Cardiac septum (tissue), 1 donor: ENCODE measurements at places on chromosomes 13 and 19.

GRCh38 chr13:30378191-30378590 is 44.1 kb upstream of the UBE2L5 start:
- no peak for DNase-seq

- DNase-seq: no peak
Observed at GRCh38 chr19:3357992-3358688, 8.2 kb upstream of the NFIC start.

GRCh38 chr19:4338441-4339355 is at the start of gene STAP2:
TSS of gene STAP2 (minus strand) at chr19:4338827. CDS start at chr19:4338753, 74 bp downstream.
- no peak for DNase-seq

GRCh38 chr13:69461397-69461796 is 646.2 kb upstream of the ATXN8OS start:
- no peak for DNase-seq

- no peak for DNase-seq
Observed at GRCh38 chr13:102580552-102581169, 16.1 kb upstream of the TPP2 start.

DNA sequence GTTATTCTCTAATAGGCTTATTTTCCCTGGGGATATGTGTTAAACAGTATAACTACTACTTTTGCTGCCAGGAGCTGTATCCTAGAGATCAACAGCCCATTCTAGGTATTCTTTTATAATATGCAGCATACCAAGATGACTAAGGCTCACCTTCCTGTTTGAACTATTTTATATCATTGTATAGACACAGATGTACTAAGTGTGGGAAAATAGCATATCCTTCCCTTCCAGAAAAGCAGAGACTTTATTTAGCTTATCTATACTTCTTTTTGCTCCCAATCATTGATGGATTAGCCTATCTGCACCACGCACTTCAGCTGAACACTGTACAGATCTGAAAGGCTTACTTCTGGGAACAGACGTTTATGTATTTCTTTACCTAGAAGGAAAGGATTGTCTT is 82.6 kb downstream of the MAB21L1 start:
- DNase-seq: no peak

GRCh38 chr13:97148894-97149293 is 73.2 kb upstream of the MBNL2 start:
- DNase-seq: no peak

DNA sequence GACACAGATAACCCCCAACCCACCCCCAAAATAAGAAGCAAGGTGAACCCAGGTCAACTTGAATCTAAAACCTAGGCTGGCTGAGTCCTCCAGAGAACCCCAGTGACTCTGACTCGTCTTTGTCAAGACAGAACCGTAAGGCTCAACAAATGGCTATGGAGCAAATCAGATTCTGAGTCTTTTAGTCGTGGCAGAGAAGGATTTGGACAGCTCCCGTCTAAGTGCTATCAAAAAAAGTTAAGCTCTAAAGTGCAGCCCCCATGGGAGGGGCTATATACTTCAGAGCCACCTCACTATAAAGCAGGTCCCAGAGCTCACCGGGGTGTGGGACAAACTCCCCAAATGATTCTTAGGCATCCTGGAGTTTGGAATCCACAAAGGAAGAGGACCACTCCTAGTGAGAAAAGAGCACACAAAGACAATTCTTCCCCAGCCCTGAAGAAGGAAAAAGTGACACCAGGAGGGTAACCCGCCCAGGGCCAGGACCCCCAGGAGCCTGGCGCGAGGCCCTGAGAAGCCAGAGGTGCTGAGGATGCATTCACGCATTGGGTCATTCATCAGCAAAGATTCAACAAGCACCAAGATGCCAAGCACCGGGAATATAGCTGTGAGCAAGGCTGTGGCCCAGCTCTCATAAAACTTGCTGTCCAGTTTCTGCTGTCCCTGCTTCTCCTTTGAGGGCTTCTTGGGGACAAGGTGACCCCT is 25.4 kb upstream of the C13orf42 start:
- no peak for DNase-seq

DNA sequence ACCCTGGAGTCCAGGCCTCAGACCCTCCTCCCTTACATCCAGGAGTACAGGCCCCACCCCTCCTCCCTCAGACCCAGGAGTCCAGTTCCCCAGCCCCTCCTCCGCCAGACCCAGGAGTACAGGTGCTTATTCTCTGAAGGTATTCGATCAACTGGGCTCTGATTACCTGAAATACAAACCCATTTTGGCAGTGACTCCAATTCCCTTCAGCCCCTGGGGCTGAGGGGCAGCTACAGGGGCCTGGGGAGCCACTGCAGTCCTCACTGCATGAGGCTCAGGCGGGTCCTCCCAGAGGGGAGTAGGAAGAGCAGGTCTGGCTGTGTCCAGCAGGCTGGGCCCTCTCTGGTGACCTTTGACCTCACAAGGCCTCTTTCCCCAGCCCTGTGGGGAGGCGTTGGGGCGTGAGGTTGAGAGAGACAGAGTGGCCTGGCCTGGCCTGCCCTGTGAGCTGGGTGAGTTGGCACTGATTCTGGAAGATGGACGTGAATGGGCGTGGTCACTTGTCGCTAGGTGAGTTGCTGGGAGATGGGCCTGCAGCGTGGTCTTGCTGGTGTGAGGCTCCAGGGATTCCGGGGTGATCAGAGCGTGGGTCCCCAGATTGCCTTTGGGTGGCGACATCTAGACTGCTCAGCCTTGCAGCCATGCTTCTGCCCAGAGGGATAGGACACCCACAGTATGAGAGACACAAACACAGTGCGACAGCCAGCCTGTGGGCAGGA is 3.1 kb downstream of the BCAT2 start:
- no peak for DNase-seq

- DNase-seq: no peak
Observed at GRCh38 chr19:5978606-5979552, 939 bp upstream of the RANBP3 start.

DNA sequence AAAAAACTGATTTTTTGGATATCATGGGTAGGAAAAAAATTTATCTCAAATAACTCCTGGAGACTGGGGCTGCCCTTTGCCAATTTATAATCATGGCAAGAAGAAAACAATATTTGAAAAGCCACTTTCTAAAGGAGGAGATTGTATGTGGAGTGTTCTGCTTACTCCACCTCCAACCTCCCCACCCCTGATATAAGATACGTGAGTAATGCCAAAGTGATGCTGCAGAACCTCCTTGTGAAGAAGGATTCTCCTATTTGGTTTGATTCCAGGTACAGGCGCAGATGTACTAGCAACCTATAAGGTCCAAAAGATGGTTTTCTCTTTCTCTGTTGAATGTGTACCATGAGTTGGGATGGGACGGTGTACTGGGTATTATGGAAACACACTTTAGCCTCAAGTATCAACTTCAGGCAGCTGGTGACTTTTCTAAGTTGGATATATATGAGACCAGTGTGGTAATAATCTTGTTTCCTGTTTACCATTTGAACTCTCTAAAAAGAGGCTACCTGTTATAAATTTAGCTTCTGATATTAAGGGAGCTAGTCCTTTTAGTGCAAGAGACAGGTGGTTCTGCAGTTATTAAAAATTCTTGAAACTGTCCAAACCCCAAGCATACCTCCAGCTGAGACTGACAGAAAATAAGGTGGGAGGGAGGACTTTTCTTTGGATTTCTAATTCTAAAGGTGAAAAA is 724.0 kb upstream of the MIR17HG start:
- no peak for DNase-seq

DNA sequence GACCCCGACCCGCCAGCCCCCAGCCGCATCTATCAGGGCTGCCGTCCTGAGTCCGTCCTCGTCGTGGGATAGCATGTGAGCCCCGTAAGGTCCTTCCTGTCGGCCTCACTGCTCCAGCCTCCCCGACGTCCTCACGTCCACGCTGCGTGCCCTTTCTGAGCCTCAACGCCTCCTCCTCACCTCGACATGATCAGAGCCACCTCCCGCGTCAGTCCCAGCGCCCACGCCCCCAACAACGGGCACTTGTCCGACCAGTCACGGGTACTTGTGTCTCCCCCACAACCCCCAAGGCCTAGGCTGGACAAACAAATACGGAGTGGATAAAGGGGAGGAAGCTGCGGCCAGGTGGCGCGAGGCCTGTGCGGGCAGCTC is 665 bp downstream of the ZNF497 start:
- no peak for DNase-seq

DNA sequence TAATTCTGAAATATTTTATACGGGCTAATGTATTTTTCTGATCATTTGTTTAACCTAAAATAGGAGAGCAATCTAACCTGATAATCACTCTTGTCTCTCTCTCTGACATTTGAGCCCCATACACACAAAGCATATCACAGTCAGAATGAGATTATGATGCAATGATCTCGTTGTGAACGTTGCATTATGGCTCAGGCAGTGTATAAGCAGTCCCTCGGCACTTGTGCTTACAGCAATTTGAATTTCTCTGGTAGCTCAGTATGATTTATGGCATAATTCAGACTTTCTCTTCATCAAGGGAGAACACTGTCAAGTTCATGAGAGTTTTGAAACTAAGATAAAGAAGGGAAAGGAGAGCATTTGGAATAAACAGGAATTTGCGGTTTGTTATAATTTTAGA is 256.1 kb downstream of the DACH1 start:
- no peak for DNase-seq

GRCh38 chr13:98896868-98897144 is 81.1 kb downstream of the DOCK9 start:
- DNase-seq: no peak

DNA sequence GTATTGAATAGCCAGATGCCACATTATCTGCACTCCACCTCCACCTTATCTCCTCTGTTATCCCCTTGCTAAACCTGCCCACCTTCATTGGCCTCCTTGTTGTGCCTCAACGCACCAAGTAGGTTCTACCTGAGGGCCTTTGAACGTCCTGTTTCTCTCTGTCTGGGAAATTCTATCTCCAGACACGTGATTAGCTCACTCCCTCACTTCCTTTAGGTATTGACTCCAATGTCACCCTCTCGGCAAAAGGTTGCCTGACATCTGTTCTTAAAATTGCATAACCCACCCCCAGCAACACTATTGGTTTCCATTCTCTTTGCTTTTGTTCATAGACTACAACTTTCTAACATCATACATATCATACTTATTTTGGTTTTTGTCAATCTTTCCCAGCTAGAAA is 56.5 kb upstream of the MEDAG start:
- no peak for DNase-seq

GRCh38 chr19:19329126-19329525 is 8.5 kb downstream of the MAU2 start:
- DNase-seq: no peak

DNA sequence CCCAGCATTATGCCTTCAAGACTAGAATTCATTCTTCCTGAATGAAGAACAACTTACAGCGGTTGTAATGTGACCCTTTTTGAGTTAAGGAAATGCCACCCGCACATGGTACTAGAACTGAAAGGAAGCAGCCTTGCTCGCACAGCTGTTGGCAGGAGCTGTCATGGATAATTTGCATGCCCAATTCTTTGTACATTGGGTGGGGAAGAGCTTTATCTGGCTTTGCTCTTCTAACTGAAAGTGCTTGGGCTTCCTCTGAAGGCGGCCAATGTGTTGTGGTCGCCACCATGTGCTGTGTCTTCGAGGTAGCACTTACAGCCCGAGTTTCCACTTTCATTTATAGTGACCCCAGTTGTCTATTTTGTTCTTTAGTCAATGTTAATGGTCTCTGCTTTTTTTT is 3.4 kb downstream of the CCNE1 start:
- no peak for DNase-seq

GRCh38 chr13:42747399-42747873 is 33.9 kb upstream of the FAM216B start:
- no peak for DNase-seq
